ENCODE measurements at places on chromosomes 13 and 19.

GRCh38 chr19:50418176-50419021 is at the start of gene SPIB:
TSS of gene SPIB (plus strand) at chr19:50418938. CDS start at chr19:50418963, 25 bp downstream.
- DNase-seq = no peak

GRCh38 chr19:11016631-11017030 is 55.8 kb downstream of the SMARCA4 start:
- no peak for DNase-seq

DNA sequence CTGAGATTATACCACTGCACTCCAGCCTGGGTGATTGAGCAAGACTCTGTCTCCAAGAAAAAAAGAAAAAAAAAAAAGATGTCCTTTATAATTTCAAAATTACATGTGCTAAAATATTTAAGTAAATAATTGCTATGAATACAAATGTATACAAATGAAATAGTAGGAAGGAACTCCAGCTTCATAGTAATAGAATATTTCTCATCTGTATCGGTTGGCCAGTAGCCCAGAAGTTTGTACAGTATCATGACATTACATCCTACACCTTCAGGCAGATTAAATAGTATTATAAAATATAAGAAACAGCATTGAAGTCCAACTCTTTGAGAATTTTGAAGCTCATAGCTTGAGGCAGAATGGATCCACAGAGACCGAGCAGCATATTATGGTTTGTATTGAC is 36.5 kb upstream of the CLDN10 start:
- DNase-seq = no peak

DNA sequence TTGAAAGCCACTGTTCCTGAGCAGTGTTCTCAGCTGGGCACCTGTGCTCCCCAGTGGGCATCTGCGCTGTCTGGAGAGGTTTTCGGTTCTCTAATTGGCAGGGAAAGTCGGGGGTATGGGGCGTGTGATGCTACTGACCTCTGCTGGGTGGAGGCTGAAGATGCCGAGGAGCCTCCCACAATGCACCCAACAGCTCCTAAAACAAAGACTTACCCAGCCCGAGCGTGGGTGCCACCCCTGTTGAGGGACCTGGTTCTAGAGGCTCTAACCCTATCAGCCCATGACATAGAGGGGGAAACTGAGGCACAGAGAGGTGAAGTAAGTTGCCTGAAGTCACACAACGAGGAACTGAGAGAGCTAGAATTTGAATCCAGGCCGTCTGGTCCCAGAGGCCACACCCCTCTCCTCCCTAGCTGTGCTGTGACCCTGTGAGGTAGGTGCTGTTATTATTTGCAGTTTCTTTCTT is 2.3 kb downstream of the SPACA4 start:
- no peak for DNase-seq

Data from activated CD4-positive, alpha-beta T cell treated with anti-CD3 and anti-CD28 coated beads, Interleukin-2, amount 50 U/mL, for 24 hours (primary cell).